Endodermal cell (in vitro differentiated cells): ENCODE measurements at places on chromosomes 1 and 21. TPM values are rescaled to one million over a fixed set of nuclear protein-coding genes. Genes with fewer than 3 reads are reported as not detected.

- DNase-seq: no peak
- H3K4me1 ChIP-seq: no peaks in the 10 kb centered on the region
- H3K4me3 ChIP-seq: no peak overlapping the region
- no peaks in the 10 kb centered on the region for H3K36me3 ChIP-seq
Observed at GRCh38 chr1:109901141-109901523, 9.5 kb upstream of the CSF1 start.

DNA sequence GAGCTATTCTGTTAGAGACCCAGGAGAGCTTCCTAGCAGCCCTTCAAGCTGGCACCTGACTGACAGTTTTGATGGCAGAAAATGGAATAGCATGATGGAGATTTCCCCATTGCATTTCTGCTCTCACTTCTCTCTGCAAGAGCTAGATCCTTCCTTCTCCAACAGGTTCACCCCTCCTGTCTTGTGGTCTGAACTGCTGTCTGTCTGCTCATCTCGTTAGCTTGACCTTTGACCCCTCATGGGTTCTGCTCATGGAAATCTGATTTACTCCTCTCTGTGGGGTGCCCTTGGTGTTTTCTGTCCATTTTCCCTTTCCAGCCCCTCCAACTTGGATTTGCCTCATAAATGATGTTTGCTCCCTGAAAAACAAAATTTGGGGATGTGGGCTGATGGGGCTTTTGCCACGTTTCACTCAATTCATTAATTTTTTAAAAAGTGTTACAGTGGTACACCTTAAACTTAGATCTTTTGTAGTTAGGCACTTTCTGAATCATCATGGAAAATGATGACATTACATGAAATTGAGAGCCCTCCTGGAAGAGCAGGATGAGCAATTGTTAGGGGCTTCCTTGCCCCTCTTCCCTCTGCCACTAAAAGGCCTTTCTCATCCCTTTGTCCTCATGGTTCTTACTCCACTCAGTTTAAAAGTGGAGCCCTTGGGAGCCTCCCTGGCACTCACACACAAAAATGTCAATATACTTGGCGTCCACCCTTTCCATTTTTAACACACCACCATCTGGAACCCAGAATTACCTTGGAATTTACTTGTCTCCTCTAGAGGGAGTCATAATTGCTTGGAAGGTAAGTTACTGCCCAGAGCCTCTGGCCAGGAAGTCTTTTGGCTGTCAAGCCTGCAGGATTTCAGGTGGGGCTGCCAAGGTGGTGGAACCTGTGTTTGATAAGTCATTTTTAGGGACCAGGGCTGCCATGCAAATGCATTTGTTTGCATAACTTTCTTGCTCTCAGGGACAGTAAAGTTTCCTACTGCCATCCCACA, 31.9 kb upstream of the IL19 start:
- H3K4me3 ChIP-seq: no peak overlapping the region
- H3K27me3 ChIP-seq: no peaks in the 10 kb centered on the region
- peaks cover 3% of the 10 kb centered on the region for H3K4me1 ChIP-seq
- H3K27ac ChIP-seq: no peak overlapping the region

- H3K27me3 ChIP-seq: no peaks in the 10 kb centered on the region
- peaks cover 9% of the 10 kb centered on the region for H3K4me1 ChIP-seq
- no peak overlapping the region for H3K27ac ChIP-seq
Observed at GRCh38 chr1:213138391-213138790, 87.3 kb downstream of the RPS6KC1 start.

GRCh38 chr1:3500265-3500835, 45.9 kb downstream of the ARHGEF16 start:
- H3K27ac ChIP-seq: no peak overlapping the region
- DNase-seq: no peak
- H3K4me3 ChIP-seq: no peak overlapping the region
- no peaks in the 10 kb centered on the region for H3K36me3 ChIP-seq
- no peaks in the 10 kb centered on the region for H3K4me1 ChIP-seq
- H3K27me3 ChIP-seq: no peaks in the 10 kb centered on the region

DNA sequence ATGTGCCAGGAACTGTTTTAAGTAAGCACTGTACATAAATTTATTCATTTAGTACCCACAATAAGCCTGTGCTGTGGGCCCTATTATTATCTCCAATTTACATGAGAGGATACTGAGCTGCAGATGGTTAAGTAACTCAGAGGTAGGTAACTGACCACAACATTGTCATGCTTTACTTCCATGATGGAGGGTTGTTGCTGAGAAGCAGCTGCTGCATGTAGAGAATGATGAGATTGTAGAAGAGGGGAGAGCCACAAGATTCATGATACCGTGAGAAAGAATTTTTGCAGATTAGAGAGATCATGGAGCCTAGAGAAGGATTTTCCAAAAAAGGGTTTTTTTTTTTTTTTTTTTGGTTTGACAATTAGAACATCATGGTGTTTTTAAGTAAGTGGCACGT, 313.1 kb downstream of the PTBP2 start:
- no peak for DNase-seq
- H3K27me3 ChIP-seq: no peaks in the 10 kb centered on the region
- H3K36me3 ChIP-seq: no peaks in the 10 kb centered on the region
- H3K4me3 ChIP-seq: no peak overlapping the region

- no peak overlapping the region for H3K4me3 ChIP-seq
- H3K36me3 ChIP-seq: peaks cover 67% of the 10 kb centered on the region
- no peak overlapping the region for H3K27ac ChIP-seq
- H3K27me3 ChIP-seq: no peaks in the 10 kb centered on the region
Observed at GRCh38 chr21:44962403-44962966, 22.7 kb downstream of the SLX9 start.

DNA sequence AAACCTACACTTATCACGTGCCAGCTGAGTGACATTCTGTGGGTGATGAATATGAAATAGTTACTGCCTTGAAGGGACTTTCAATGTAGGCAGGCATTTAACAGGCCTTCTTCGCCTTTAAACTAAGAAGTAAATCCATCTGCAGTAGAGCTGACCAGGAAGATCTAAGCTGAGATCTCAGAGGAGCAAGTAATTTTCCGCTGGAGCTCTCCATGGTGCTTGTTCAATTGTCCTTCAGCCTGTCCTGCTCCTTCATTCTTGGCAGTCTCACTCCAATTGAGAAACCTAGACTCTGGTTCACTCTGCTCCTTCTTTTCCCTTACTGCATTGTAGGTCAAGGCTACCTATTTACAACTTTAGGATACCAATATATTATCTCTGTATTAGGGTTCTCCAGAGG, 183.5 kb downstream of the HMCN1 start:
- H3K27ac ChIP-seq: no peak overlapping the region
- no peaks in the 10 kb centered on the region for H3K27me3 ChIP-seq
- H3K4me1 ChIP-seq: peaks cover 9% of the 10 kb centered on the region
- H3K36me3 ChIP-seq: no peaks in the 10 kb centered on the region

GRCh38 chr1:32764826-32765569, 52.2 kb downstream of the YARS1 start:
- H3K36me3 ChIP-seq: peaks cover 28% of the 10 kb centered on the region
- H3K4me1 ChIP-seq: peaks cover 39% of the 10 kb centered on the region
- H3K27ac ChIP-seq: peak overlapping the region; percentile 66
- peak; percentile 63 for DNase-seq

- H3K36me3 ChIP-seq: no peaks in the 10 kb centered on the region
- H3K27ac ChIP-seq: no peak overlapping the region
- no peaks in the 10 kb centered on the region for H3K27me3 ChIP-seq
- DNase-seq: no peak
Observed at GRCh38 chr1:192826791-192827546, 18.1 kb downstream of the RGS2 start.

GRCh38 chr21:34126691-34127090, 53.3 kb downstream of the MRPS6 start:
- H3K4me1 ChIP-seq: peaks cover 13% of the 10 kb centered on the region
- H3K36me3 ChIP-seq: peaks cover 95% of the 10 kb centered on the region
- peak overlapping the region; percentile 55 for H3K27ac ChIP-seq

GRCh38 chr1:22674410-22674749, 21.3 kb downstream of the C1QB start:
- H3K4me3 ChIP-seq: no peak overlapping the region
- H3K27ac ChIP-seq: no peak overlapping the region
- H3K4me1 ChIP-seq: peaks cover 2% of the 10 kb centered on the region
- H3K36me3 ChIP-seq: no peaks in the 10 kb centered on the region
- DNase-seq: no peak
- no peaks in the 10 kb centered on the region for H3K27me3 ChIP-seq

DNA sequence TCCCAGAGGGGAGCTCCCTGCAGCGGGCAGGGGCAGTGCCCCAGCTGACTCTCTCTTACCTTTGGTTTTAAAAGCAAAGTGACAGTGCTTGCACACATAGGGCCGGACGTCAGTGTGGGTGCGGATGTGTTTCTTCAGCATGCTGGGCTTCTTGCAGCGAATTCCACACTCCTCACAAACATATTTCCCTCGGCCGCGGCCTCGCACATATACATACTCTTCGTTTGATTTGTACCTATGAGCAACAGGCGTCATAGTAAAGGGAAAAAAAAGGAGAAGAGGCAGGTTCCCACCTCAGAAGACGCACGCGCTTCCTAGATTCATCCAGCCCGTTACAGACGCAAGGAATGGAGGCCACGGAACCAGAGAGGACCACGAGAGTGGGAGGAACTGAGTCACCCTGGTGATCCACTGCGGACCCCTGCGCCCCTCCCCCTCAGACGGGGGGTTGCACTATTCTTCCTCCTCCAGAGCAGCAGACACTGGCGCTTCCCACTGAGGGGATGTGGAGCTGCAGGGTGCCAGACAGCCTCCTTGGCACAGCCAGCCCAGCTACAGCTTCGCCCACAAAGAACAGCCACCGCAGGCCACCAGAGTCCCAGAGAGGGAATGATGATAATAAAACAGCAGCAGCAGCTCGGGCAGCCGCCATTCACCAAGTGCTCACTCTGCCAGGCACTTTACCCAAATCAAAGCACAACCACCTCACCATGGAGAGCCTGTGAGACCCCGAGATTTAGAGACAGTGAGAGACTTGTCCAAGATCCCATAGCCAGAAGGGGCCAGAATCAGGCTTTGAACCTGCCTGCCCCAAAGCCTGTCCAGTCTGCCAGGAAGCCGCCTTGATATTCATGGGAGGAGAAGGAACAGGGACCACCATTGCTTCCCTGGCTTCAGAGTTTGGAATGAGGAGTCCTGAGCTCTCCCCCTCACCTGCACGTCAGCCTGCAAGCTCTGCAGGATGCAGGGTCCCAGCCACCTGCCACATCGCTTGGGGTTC, 40.5 kb upstream of the EDN2 start:
- H3K27ac ChIP-seq: no peak overlapping the region
- no peaks in the 10 kb centered on the region for H3K36me3 ChIP-seq
- no peaks in the 10 kb centered on the region for H3K27me3 ChIP-seq
- H3K4me3 ChIP-seq: no peak overlapping the region
- no peak for DNase-seq

GRCh38 chr21:37273911-37274690, 7.0 kb upstream of the VPS26C start:
- no peak overlapping the region for H3K4me3 ChIP-seq
- no peaks in the 10 kb centered on the region for H3K4me1 ChIP-seq
- no peaks in the 10 kb centered on the region for H3K27me3 ChIP-seq
- no peak overlapping the region for H3K27ac ChIP-seq
- H3K36me3 ChIP-seq: no peaks in the 10 kb centered on the region

GRCh38 chr1:159204161-159205141, at the start of gene ACKR1:
Gene ACKR1, plus strand, starts transcription at chr1:159204875. Its CDS starts 85 bp downstream, at chr1:159204960.
- H3K36me3 ChIP-seq: no peaks in the 10 kb centered on the region
- H3K4me3 ChIP-seq: no peak within 1 kb of the TSS
- H3K27ac ChIP-seq: no peak within 1 kb of the TSS
- no peaks in the 10 kb centered on the region for H3K4me1 ChIP-seq
- H3K27me3 ChIP-seq: peaks cover 18% of the 10 kb centered on the region

- no peak overlapping the region for H3K4me3 ChIP-seq
- no peaks in the 10 kb centered on the region for H3K36me3 ChIP-seq
- no peak overlapping the region for H3K27ac ChIP-seq
- H3K27me3 ChIP-seq: peaks cover 17% of the 10 kb centered on the region
Observed at GRCh38 chr21:44925378-44925755, 4.7 kb upstream of the ITGB2 start.

DNA sequence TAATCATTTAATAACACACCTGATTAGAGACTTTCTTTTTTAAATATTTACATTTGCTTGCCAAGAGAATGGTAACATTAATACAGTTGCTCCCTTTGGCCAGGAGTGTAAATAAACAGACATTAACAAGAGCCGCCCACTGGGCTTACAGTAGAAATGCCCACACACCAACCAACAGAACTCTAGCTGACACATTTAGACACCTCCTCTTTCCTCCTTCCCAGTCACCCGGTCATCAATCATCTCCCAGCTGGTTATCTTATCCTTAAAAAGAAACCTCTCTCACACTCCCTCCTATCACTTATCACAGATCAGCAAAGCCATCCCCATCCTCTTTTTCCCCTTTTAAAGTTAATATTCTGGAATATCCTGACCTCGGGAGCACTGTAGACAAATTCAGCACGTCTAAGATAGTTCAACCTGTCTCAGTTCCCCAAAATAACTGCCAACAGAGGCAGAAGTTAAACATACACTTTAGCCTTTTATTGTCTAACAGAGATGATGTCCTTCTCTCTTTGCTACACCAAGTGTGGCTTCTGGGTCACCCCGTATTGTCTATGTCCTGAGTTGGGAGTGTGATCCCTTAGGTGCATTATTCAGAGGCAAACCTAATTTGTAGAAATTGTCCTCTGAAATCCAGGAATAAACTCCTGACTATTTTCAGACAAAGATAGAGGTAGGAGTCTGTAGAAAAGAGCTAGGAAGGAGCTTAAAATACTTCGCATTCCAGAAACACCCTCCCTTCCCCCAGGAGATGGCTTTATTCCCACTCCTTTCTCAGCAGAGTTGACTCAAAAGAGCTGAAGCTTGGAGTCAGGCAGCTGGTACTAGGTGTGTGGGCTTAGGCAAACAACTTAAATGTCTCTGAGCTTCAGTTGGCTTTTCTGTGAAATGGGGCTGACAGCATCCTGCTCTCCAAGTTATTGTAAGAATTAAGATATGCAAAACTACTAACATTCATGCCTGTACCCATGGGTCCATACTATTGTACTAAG, 8.8 kb downstream of the MYCL start:
- H3K36me3 ChIP-seq: peaks cover 8% of the 10 kb centered on the region
- H3K4me3 ChIP-seq: peak overlapping the region; percentile 72
- H3K27me3 ChIP-seq: no peaks in the 10 kb centered on the region
- DNase-seq: peak; percentile 82
- H3K27ac ChIP-seq: peak overlapping the region; percentile 96
- peaks cover 19% of the 10 kb centered on the region for H3K4me1 ChIP-seq

GRCh38 chr1:42369471-42369870, 11.1 kb upstream of the RIMKLA start:
- peaks cover 12% of the 10 kb centered on the region for H3K27me3 ChIP-seq
- H3K4me3 ChIP-seq: no peak overlapping the region
- no peak for DNase-seq
- H3K36me3 ChIP-seq: no peaks in the 10 kb centered on the region
- H3K4me1 ChIP-seq: no peaks in the 10 kb centered on the region
- no peak overlapping the region for H3K27ac ChIP-seq

The TSPAN2 gene
- 8.9 to 12.2 TPM (median 10.7 TPM) in 3 replicates for total RNA-seq

The DYNLT5 gene
- total RNA-seq: 1.8 to 8.3 TPM (median 6.6 TPM) in 3 replicates

The CHD5 gene
- 0.69 to 1.0 TPM (median 0.82 TPM) in 3 replicates for total RNA-seq

The CCDC30 gene
- total RNA-seq: 5.3 to 6.4 TPM (median 6.2 TPM) in 3 replicates

The UBASH3A gene
- not detected in 2 replicates for total RNA-seq
